A673 (cell line): ENCODE measurements at places on chromosomes 3 and 15. TPM values are rescaled to one million over a fixed set of nuclear protein-coding genes. Genes with fewer than 3 reads are reported as not detected.

- H3K27me3 ChIP-seq, result no peaks in the 10 kb centered on the region
- H3K27ac ChIP-seq, result no peak overlapping the region
- H3K36me3 ChIP-seq, result no peaks in the 10 kb centered on the region
- H3K4me1 ChIP-seq, result no peaks in the 10 kb centered on the region
Observed at GRCh38 chr3:70726096-70726938, 413.9 kb upstream of the MDFIC2 start.

- no peak overlapping the region for H3K27ac ChIP-seq
- peaks cover 4% of the 10 kb centered on the region for H3K27me3 ChIP-seq
- no peaks in the 10 kb centered on the region for H3K36me3 ChIP-seq
- no peaks in the 10 kb centered on the region for H3K4me1 ChIP-seq
- no peak overlapping the region for H3K4me3 ChIP-seq
Observed at GRCh38 chr3:16834214-16834613, 50.5 kb upstream of the PLCL2 start.

DNA sequence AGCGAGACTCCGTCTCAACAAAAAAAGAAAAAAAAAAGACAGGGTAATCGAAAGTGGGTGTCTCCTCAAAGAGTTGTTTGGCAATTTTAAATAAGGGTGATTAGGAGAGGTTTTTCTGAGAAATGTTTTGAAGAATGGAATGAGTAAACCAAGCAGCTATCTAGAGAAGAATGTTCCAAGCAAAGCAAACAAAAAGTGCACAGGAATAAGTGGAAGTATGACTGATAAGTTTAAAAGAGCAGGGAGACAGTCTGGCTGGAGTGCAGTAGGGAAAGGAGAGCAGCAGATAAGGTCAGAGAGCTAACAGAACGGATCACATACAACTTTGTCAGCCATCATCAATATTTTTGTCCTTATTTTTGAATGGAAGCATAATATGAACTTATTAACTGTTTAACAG lies 853.5 kb downstream of the TUSC7 start:
- no peaks in the 10 kb centered on the region for H3K36me3 ChIP-seq
- DNase-seq, result no peak

- no peak for DNase-seq
- no peak overlapping the region for H3K27ac ChIP-seq
- H3K4me3 ChIP-seq, result no peak overlapping the region
- H3K27me3 ChIP-seq, result no peaks in the 10 kb centered on the region
- no peaks in the 10 kb centered on the region for H3K4me1 ChIP-seq
Observed at GRCh38 chr3:37592328-37592727, 269.4 kb upstream of the CTDSPL start.

UBAP1L gene
- 3.6 and 3.9 TPM in 2 replicates for total RNA-seq

CDC25A gene
- total RNA-seq, result 29.5 and 34.6 TPM in 2 replicates
